A549 treated with AZD2906 at 1 μM for 4 hours (cell line): ENCODE measurements at places on chromosomes 7 and 10. TPM values are rescaled to one million over a fixed set of nuclear protein-coding genes. Genes with fewer than 3 reads are reported as not detected.

Gene NEUROG3
- total RNA-seq: not detected in 5 replicates

Gene CPA2
- 0.05 to 0.33 TPM (median 0.11 TPM) in 3 of 5 replicates, not detected in the others for total RNA-seq

Gene NPY4R
- 29.3 to 41.5 TPM (median 36.9 TPM) in 5 replicates for total RNA-seq

Gene ZDHHC16
- 44.2 to 54.2 TPM (median 53.0 TPM) in 5 replicates for total RNA-seq

Gene NAT16
- 0.13 to 0.19 TPM (median 0.15 TPM) in 5 replicates for total RNA-seq

Gene CC2D2B
- 0.08 to 0.44 TPM (median 0.34 TPM) in 4 of 5 replicates, not detected in the other for total RNA-seq

Gene HOXA10
- total RNA-seq: 6.2 to 7.0 TPM (median 6.7 TPM) in 5 replicates

Gene BUB3
- 159 to 212 TPM (median 176 TPM) in 5 replicates for total RNA-seq

Gene PAX4
- total RNA-seq: not detected in 5 replicates
